Fibroblast of pulmonary artery (primary cell): ENCODE measurements at places on chromosomes 16 and 17.

GRCh38 chr17:29292071-29292991 is 1.6 kb downstream of the NUFIP2 start:
- peak; percentile 60 for DNase-seq

GRCh38 chr16:62014319-62014923 is 21.8 kb downstream of the CDH8 start:
- DNase-seq = no peak

GRCh38 chr16:47622451-47623176 is 161.5 kb downstream of the PHKB start:
- no peak for DNase-seq

DNA sequence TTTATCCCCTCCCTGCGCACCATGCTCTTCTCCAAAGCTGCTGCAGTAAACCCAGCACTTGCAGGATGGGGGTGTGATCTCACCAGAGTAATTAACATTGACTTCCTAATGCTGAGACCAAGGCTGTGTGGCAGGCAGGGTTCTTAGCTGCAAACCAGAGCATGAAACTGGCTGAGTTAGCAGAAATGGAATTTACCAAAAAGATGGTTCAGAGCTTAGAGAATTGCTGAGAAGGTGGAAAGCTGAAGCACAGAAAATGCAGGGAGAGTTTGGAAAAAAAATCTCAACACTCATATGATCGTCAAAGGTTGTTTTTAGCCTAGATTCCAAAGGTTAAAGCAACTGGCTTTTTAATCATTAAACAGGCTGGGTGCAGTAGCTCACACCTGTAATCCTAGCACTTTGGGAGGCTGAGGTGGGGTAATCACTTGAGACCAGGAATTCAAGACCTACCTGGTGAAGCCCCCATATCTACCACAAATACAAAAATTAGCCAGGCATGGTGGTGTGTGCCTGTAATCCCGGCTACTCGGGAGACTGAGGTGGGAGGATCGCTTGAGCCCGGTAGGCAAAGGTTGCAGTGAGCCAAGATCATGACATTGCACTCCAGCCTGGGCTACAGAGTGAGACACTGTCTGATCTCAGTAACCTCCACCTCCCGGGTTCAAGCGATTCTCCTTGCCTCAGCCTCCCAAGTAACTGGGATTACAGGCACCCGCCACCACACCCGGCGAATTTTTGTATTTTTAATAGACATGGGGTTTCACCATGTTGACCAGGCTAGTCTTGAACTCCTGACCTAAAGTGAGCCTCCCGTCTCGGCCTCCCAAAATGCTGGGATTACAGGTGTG is 6.0 kb upstream of the TXNDC11 start:
- DNase-seq = no peak

- peak; percentile 25 for DNase-seq
Measured at GRCh38 chr16:60642956-60643355, 1393.3 kb downstream of the CDH8 start.

DNA sequence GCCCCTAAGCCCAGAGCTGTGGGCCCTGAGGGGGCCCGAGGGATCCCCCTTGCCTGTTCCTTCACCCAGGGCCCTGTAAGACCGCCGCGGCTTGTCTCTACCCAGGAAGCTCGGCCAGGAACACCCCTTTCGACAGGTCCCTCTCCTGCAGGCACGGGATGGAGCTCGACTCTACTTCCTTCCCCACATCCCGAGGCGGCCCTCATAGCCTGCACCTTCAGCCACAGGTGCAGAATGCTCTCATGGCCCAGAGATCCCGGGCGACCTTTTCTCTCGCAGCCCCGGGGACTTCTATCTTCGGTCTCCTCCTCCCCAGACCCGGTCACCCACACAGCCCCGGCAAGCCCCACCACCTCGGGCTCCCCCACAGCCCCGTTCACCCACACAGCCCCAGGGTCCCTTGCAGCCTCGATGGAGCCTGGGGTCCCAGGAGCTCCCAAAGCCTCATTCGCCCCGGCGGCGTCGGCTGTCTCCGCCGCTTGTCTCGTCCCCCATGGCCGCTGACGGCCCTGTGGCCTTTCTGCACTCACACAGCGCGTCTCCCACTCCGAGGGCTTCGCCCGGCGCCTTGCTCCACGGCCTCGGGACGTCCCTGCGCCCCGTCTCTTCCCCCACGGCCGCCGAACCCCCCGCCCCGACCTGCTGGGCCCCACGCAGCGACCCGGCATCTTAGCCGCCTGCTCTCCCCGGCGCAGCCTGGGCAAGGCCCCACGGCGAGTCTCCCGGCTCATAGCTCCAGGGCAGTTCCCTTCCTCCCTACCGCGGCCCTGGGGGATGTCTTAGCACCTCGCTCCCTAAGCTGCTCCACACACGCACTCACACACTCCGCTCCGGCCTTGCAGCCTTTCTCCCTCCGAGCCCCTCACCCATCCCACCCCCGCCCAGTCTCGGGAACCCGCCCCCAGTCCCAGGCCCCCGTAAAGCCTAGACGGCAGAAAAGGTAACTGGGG is 650 bp downstream of the KIAA0753 start:
- peak; percentile 45 for DNase-seq

GRCh38 chr17:80961541-80962330 is 29.9 kb upstream of the CHMP6 start:
- DNase-seq = no peak

GRCh38 chr16:70751593-70751992 is 49.4 kb downstream of the VAC14 start:
- no peak for DNase-seq

DNA sequence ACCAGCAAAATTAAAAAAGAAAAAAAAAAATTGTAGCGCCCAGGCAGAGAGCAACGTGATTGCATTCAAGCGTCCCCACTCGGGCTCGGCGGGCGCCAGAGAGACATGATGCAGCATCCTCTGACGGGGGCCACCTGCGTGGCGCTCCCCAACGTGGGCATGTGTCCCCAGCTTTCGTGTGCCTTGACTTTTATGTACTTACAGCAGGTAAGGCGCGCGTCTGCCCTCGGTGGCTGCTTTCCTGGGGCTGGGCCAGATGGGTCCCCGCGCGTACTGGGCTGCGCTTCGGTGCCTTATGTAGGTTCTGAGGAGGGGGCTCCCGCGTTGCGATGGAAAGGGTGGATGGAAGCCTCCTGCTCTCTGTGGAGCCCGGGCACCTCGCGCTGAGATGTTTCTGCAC is 28.4 kb upstream of the RBFOX1 start:
- DNase-seq = no peak

- no peak for DNase-seq
Measured at GRCh38 chr16:77112746-77113145, 78.2 kb upstream of the MON1B start.
